ENCODE measurements at places on chromosomes 7 and 10. TPM values are rescaled to one million over a fixed set of nuclear protein-coding genes. Genes with fewer than 3 reads are reported as not detected.

The TYW1B gene
- 6.3 TPM for total RNA-seq

DNA sequence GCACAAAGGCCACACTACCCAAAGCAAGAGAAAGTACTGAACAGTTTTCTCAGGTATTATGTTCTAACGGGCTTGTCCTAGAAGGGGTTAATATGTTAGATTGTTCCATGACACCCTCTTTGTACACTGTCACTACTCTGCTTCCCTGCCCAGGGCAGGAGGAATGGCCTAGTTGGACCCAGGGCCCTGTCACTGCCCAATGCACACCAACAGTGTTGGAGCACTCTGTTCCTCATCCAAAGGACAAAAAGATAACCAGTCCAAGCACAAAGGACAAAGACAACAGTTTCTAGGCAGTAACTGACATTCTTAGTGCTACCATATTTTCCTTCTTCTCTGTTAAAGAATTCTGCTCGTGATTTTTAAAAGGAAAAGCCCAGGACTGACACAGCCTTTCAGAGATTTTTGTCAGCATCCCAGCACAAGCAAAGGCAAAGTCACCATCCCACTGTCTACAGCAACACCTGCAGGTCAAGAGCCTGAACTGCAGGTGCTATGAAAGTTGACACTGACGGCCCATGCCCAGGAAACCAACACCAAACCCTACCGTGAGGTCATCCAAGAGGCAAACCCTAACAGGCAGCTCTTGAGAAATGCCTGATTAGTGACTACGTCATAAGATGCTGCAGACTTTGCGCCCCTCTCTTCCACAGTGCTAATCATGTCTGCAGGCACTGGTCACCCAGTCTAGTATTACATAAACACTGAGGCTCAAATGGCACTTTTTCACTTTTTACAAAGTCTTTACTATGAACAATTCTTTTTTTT, 13.2 kb downstream of the NUDCD3 start:
- peak; percentile 57 for DNase-seq
- no peak overlapping the region for H3K27ac ChIP-seq
- H3K4me1 ChIP-seq = peaks cover 15% of the 10 kb centered on the region
- H3K4me3 ChIP-seq = no peak overlapping the region

- no peak overlapping the region for H3K27ac ChIP-seq
- no peak overlapping the region for H3K4me3 ChIP-seq
- no peaks in the 10 kb centered on the region for H3K4me1 ChIP-seq
- H3K36me3 ChIP-seq = no peaks in the 10 kb centered on the region
- DNase-seq = no peak
Measured at GRCh38 chr7:105126436-105126975, 112.5 kb downstream of the KMT2E start.

GRCh38 chr7:7152315-7152714, 30.0 kb upstream of the C1GALT1 start:
- no peak for DNase-seq
- no peaks in the 10 kb centered on the region for H3K36me3 ChIP-seq
- H3K4me3 ChIP-seq = no peak overlapping the region
- H3K4me1 ChIP-seq = peaks cover 7% of the 10 kb centered on the region

- H3K4me3 ChIP-seq = no peak overlapping the region
- no peaks in the 10 kb centered on the region for H3K4me1 ChIP-seq
- no peak for DNase-seq
- no peaks in the 10 kb centered on the region for H3K36me3 ChIP-seq
Measured at GRCh38 chr7:135074096-135074495, 73.8 kb upstream of the TMEM140 start.

DNA sequence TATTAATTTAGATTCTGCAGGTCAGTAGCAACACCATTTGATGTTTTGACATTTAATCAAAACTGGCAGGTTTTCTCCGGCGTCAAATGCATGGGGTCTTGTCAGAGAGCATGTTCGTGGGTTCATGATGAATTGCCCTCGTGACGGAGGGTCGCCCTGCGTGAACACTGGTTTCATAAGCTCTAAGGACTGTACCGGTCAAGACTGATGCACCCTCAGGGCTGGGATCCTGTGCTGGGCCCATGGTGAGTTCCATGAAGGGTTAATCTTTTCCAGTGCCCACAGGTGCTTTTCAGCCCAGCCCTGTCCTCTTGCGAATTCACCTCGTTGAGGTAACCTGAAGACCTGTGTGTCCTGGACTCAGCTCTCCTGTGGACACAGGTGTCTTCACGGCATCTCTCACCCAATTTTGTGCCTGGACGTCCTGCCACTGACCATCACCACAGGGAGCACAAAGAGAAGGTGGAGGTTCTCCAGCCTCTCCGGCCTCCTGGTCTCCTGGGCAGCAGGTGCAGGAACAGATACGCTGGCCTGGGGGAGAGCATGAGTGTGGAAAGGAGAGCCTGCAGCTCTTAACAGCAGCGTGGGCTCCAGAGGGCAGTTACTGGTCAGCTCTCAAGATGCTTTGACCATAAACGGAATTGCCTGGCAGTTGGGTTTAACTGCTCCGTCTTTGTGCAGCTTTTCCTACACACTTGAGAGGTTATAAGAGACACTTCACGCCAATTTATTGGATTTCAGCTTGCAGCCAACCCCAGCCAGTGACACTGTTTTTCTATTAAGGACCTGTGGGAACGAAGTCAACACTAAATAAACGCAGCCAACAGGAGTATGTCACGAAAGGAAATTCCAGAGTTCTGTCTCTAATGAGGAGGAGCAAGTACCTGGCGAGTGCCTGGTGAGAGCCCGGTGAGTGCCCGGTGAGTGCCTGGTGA, 37.4 kb upstream of the CFAP46 start:
- H3K27ac ChIP-seq = no peak overlapping the region
- no peaks in the 10 kb centered on the region for H3K27me3 ChIP-seq
- no peak overlapping the region for H3K4me3 ChIP-seq
- no peak for DNase-seq

DNA sequence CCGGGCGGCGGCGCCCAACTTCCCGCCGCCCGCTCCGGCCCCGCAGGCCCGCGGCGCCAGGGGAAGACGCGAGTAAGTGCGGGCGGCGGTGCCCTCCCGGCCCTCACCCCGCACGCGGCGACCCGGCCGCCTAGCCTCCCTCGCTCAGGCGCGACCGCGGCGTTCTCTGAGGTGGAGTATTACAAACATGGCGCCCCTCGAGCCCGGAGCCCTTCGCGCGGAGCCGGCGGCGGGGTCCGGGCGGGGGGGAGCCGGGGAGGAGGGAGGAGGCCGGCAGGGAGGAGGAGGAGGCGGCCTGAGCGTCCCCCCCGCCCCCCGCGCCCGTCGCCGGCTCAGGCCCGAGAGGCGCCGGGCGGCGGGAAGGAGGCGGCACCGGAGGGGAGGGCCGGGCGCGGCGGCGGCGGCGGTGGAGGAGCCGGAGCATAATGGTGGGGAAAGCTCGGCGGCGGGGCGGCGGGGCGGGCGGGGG, at the start of gene ZMYND11:
Gene ZMYND11, plus strand, starts transcription at position 324 of the 469 bp plus-strand sequence. CDS start 44,558 bp downstream, outside the sequence.
- no peaks in the 10 kb centered on the region for H3K27me3 ChIP-seq
- H3K27ac ChIP-seq = peak within 1 kb of the TSS; percentile 90
- no peak for DNase-seq
- peak within 1 kb of the TSS; percentile 67 for H3K4me3 ChIP-seq

- no peaks in the 10 kb centered on the region for H3K36me3 ChIP-seq
- no peaks in the 10 kb centered on the region for H3K27me3 ChIP-seq
- DNase-seq = no peak
- no peak overlapping the region for H3K27ac ChIP-seq
Measured at GRCh38 chr7:156174428-156174827, 362.2 kb upstream of the SHH start.

The LIPM gene
- total RNA-seq = not detected

The CCDC3 gene
- total RNA-seq = not detected

The GTF2I gene
- 140 TPM for total RNA-seq

DNA sequence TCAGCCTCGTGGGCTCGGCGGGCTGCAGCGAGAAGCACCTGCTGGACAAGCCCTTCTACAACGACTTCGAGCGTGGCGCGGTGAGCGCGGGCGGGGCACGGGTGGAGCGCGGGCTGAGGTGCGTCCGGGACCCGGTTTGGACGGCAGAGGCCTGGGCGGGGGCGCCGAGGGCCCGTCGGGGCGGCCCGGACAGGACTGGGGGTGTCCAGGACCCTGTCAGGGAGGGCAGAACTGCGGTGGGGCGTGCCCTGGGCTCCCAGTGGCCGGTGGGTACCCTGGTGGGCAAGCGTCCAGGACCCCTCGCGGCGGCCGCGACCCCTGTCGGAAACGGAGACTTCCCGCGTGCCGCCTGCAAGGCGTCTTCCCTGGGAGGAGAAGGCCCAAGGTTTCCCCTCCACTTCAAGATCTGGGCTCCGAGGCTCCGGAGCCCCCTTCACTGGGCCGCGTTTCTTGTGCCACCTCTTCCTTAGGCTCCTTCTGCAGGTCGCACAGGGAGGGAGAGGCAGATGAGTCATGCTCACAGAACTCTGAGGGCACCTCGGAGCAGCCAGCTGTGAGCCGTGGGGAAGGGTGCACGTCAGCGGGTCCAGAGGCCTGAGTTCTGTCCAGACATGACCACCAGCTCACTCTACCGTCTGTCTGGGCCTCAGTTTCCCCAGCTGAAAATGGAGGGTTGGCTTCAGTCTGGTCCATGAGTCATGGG, 485 bp downstream of the ALOX5 start:
- H3K4me1 ChIP-seq = peaks cover 6% of the 10 kb centered on the region
- H3K4me3 ChIP-seq = no peak overlapping the region
- no peaks in the 10 kb centered on the region for H3K36me3 ChIP-seq
- H3K27ac ChIP-seq = no peak overlapping the region
- no peaks in the 10 kb centered on the region for H3K27me3 ChIP-seq
- no peak for DNase-seq

DNA sequence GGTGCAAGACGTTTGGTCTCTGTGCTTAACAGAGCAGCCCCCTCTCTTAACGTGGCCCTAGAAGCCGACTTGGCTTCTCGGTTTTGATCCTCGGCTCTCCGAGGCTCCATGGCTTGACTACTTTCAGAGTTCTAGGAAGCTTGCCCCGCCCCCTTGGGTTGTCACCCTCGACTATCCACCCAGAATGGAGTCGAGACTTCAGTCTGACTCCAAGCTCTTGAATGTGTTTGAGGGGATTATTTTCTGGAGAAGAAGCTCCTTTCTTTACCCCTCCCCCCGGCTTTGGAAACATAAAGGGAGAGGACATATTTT, 448 bp downstream of the SEC24C start:
- H3K27ac ChIP-seq = peak overlapping the region; percentile 91
- peaks cover 22% of the 10 kb centered on the region for H3K4me1 ChIP-seq
- no peaks in the 10 kb centered on the region for H3K36me3 ChIP-seq
- peak overlapping the region; percentile 93 for H3K4me3 ChIP-seq

DNA sequence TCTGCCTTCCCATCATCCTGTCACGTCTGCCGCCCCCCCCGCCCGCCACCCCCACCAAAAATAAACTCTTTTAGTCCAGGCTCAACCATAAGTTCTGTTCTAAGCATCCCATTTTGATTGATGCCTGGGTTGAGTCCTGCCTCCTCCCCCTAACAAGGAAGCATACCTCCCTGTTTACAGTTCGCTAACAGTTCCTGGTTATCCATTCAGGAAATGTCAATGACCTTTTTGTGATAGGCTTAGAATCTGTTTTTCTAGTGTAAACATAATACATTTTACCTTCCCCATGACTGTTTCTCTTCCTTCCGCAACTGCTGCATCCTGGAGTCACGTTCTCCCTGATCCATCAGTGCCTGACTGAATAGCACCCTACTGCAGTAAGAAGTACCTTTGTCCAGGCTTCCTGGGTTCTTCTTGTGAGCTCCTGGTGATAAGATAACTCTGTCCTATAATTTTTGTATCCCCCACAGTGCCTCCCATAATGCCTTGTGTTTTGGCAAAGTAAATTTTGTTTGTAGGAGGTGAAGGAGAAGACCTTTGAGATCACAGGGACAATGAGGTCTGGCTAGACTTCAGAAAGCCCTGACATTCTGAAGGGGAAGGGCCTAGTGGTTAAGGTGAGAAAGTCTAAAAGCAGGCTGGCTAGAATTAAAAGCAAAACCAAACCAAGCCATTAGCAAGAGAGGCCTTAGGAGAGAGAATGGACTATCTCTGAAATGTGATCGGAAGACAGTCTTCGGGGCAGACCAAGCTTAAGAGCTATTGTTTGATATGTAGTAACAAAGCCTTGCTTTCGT, 7.3 kb downstream of the AGFG2 start:
- H3K4me3 ChIP-seq = peak overlapping the region; percentile 7
- peaks cover 85% of the 10 kb centered on the region for H3K4me1 ChIP-seq
- no peaks in the 10 kb centered on the region for H3K27me3 ChIP-seq
- no peaks in the 10 kb centered on the region for H3K36me3 ChIP-seq

The CYP2C19 gene
- total RNA-seq = not detected

- no peaks in the 10 kb centered on the region for H3K4me1 ChIP-seq
- no peak overlapping the region for H3K4me3 ChIP-seq
- no peaks in the 10 kb centered on the region for H3K27me3 ChIP-seq
- no peak for DNase-seq
Measured at GRCh38 chr7:8747338-8747737, 313.9 kb downstream of the NXPH1 start.

DNA sequence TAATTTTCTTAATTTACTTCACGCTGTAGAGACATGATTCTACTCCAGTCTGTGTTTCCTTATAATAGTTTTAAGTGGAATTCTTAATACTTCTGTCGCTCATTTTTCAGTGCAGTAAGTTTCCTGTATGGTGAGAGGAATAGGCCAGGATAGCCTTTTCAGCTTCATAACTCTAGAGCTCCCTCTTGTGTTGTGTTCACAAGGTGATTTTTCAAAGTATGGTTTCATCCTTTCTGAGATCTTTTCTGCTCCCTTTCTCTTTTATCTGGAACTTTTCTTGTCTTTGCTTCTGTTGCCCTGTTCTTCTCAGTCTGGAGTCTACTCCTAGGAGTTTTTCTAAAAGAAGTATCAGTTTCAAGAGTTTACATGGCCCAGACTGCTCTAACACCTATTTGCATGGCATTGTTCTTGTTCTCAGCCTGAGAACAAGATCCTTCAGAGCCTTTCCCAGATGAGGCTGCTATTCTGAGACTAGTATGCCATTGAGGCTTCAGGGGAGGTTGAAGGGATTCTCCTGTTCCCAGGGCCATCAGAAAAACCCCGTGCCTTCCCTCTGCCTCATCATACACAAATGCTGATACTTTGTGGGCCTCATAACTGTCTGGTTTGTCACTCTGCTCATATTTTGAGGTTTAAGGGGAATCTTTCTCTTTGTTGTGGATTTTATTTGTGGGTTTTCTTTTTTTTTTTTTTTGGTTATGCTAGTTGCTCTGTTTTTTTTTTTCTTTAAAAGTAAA, 21.8 kb downstream of the NET1 start:
- H3K36me3 ChIP-seq = no peaks in the 10 kb centered on the region
- H3K4me3 ChIP-seq = no peak overlapping the region
- H3K4me1 ChIP-seq = no peaks in the 10 kb centered on the region

The OIT3 gene
- not detected for total RNA-seq

The RBAK gene
- 11.8 TPM for total RNA-seq

The CELF2 gene
- 178 TPM for total RNA-seq

Measured in naive thymus-derived CD4-positive, alpha-beta T cell (primary cell).